ENCODE measurements at places on chromosomes 5 and 9.

DNA sequence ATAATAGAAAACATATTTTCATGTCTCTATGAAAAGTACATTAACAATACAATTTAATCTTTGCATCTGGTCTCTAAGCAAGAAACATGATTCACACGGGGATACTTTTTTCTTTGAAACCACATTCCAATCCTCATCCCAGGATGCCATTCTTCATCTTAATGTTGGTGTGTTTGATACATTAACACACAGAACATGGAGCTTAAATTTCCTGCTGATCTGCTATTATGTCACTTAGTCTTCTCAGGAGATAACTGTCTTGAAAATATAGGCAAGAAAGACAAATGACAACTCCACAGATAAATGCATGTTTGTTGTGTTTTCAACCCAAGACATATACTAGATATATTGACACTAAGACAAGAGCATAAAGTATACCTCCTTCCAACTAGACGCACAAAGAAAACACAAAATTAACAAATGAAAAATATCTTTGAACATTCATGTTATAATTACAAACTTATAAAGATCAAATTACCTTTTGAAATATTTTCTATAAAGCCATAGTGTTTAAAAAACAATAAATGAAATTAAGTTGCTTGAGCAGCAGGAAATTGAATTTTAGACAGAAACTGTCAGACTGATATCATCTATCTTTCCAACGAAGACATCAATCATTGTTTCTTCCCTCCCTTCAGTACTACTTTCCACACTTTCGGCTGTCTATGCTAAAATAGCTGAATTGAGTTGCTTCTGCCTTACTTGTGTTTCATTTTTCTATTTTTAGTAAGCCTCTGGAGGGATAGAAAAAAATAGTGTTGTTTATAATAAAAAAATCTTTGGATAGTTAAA is 1676.7 kb upstream of the CDH9 start:
- DNase-seq, result no peak

GRCh38 chr9:75491533-75491932 is 398.9 kb upstream of the PCSK5 start:
- DNase-seq, result no peak

- DNase-seq, result no peak
Observed at GRCh38 chr5:109533751-109534272, 124.0 kb upstream of the PJA2 start.

GRCh38 chr9:5801739-5802113 is 31.2 kb downstream of the ERMP1 start:
- DNase-seq, result no peak

- DNase-seq, result no peak
Observed at GRCh38 chr9:128161215-128161902, 1.3 kb downstream of the BBLN start.

GRCh38 chr9:131144201-131144600 is 18.8 kb downstream of the NUP214 start:
- no peak for DNase-seq

DNA sequence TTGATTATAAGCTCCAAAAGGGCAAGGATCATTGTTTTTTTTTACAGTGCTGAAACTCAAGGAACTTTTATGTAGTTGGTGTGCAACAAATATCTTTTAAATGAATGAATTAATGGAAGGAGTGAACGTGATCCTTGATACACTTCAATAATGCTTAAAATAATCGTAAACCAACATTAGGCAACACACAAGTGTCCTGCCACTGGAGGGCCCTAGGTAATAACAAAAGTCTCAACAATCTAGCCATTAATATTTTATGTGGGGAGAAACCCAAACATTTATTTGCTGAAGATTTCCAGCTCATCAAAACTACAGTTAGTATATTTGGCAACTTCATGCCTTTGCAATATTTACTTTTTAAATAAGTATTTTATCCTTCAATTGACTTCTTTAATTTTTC is 309.0 kb upstream of the FBXL7 start:
- no peak for DNase-seq

DNA sequence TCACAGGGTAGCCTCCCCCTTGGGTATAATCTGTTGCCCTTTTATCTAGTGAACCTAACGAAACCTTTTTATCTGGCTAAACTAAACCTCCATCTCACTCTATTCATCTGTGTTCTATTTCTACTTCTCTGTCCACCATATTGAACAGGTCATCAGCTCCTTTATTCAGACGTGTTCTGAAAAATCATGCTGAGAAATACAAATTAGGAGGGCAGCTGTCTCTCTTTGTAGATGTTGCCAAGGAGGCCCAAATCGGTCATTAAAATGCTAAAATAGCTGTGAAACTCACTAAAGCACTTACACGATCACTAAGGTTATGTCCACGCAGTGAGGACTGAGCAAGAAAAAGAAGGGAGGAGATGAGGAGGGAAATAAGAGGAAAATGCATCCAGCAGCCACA is 115.6 kb upstream of the RETREG1 start:
- no peak for DNase-seq

DNA sequence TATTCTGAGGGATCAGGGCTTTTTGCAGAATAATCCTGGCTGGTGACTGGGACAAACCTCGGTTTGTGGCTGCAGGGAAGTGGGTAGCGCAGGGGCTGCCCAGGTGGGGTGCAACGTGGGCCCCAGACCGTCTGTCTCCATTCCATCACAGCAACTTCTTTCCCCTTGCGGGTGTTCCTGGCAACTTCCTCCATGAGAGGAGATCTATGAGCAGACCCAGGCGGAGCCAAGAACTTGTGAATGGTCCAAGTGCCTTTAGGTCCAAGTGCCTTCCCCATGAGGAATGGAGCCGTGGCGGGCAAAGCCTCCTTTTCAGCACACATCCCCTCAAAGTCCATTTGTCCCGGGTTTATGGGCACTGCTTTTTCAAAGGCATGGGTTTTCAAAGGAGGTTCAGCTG is 136.5 kb downstream of the PHF2 start:
- no peak for DNase-seq

- DNase-seq, result no peak
Observed at GRCh38 chr5:113572716-113573115, 59.2 kb downstream of the YTHDC2 start.

GRCh38 chr9:14902561-14902960 is 7.7 kb downstream of the FREM1 start:
- DNase-seq, result no peak

DNA sequence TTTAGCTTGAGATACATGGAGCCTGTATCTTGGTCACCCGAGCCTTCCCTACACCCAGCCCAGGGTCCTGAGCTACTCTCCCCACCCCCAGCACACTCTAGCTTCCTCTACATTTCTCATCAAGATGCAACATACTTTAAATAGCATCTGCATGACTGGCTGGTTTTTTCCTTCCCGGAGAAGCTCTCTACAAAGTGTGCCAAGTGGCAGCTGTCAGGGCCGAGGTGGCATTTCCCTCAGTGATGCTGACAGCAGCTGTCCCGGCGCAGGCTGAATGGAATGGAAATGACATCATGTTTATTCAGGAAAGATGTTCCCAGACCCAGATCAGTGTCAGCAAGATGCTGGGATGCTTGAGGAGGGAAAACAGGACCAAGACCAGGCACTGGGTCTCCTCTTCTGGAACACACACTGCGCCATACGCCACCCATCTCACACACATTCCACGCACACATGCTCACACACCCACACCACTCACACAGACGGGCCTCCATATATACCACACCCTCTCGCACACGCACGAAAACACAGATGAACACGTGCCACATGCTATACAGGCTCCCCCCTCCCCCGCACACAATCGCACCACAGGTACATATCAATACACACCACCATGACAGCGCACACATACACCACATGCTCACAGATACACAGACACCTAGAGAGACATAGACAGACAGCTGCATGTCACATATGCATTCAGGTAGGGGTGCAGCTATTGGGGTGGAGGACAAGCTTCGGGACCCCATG is 67.8 kb downstream of the LHX2 start:
- DNase-seq, result no peak

DNA sequence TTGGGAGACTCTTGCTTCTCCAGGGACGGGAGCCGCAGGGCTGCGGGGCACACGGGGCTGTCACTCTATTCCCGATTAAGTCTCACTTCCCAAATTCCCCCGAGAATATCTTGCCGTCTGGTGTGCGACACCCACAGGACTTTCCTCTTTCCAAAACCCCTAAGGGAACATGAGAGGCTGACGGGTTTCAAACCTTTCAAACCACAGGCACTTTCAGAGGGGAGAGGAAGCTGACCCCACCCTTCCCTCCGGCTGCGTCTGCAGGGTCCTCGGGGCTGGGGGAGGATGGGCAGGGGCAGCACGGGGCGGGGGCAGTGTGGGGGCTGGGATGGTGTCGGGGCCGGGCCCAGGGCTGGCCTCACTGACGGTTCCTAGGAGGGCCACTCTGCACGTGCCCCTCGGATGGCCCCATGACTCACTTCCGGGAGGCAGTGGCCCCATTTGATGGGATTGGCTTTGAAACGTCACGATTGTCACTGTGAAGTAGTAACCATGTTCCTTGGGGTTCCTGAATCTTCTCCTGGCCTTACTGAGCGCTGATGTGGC is 38.2 kb downstream of the SLC9A3 start:
- DNase-seq, result no peak
